ENCODE measurements at places on chromosomes 4 and X.
A peak's percentile ranks its signal among the peaks of the same experiment; 100 is the strongest.

- no peak for DNase-seq
Measured at GRCh38 chr4:96375367-96375766, 535.5 kb downstream of the PDHA2 start.

- DNase-seq, result no peak
Measured at GRCh38 chr4:118337954-118338353, 14.8 kb downstream of the PRSS12 start.

- DNase-seq, result peak; percentile 68
Measured at GRCh38 chr4:138680989-138681604, 334.5 kb upstream of the NOCT start.

DNA sequence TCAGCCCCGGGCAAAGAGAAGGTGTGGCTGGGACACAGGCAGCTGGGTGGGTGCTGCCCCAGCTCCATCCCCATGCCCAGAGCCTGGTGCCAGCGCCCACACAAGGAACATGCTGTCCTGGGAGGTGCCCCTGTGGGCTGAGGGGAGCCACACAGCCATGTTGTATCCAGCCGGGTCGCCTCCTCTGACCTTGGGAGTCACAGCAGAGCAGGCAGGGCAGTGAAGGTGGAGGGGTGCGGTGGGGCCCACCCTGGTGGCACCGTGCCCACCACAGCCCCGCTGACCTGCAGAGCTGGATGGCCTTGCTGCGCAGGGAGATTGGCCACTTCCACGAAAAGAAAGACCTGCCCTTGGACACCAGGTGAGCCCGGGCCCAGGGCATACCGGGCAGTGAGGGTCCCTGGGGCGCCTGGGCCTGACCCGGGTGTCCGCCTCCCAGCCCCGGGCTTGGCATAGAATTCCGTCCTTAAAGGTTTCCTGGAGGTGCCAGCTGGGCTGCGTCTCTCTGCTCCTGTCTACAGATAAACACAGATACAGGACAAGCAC, 18.7 kb upstream of the ADD1 start:
- no peak for DNase-seq

DNA sequence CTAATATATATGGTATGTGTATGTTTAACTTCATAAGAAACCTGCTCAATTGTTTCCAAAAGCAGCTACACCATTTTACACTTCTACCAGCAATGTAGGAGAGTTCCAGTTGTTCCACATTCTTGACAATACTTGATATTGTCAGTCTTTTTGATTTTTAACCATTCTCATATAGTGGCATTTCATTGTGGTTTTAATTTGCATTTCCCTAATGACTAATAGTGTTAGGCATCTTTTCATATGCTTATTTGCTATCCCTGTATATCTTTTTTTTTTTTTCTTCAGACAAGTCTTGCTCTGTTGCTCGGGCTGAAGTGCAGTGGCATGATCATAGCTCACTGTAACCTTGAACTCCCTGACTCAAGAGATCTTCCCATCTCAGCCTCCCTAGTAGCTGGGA, 58.2 kb upstream of the TRIM2 start:
- no peak for DNase-seq

DNA sequence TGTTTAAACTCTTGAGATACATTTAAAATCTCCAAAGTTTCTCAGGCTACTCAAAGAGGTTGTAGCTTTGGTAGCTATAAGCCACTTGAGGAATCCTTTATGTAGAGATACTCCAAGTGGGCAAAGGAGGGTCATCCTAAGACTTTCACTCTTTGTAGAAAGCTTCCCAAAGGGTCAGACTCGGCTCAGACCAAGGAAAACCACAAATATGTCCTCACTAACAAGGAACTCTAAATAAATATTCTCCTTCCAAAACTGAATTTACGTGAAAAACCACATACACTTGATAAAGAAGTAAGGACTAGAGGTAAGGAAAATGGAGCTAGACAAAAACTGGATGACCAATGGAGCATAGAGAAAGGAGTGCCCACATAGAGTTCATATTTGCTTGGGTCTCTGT, 41.7 kb upstream of the DDX60 start:
- DNase-seq, result no peak

DNA sequence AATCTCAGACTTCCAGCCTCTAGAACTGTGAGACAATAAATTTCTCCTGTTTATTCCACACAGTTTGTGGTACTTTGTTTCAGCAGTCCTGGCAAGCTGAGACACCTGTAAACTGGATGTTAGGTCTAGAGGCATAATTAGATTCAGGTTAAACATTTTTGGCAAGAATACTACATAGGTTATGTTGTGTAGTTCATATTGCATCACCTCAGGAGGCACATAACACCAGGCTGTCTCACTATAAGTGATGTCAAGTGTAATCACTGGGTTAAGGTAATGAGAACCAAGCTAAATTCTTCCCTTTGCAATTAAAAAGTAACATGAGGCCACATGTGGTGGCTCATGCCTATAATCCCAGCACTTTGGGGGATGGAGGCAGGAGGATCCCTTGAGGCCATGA, 214.2 kb downstream of the ZNF674 start:
- no peak for DNase-seq

- DNase-seq, result no peak
Measured at GRCh38 chr4:63693321-63693720, 715.9 kb downstream of the TECRL start.

DNA sequence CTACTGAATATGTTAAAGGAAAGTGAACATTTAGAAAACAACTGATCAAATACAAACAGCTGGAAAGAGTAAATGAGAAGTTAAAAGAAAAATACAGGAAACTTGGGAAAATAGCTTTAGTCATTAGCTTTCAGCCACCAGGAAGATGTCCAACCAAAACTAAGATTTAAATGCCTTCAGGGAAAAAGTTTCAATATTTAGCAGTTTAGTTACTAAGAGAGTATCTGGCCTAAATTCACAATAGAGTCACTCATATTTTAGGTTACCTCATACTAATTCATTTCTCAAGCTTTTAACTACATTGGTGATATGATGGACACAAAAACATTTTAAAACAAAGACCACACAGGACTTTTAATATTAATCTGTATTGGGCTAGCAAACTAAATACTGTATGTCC, 13.1 kb upstream of the KLHL13 start:
- DNase-seq, result no peak

DNA sequence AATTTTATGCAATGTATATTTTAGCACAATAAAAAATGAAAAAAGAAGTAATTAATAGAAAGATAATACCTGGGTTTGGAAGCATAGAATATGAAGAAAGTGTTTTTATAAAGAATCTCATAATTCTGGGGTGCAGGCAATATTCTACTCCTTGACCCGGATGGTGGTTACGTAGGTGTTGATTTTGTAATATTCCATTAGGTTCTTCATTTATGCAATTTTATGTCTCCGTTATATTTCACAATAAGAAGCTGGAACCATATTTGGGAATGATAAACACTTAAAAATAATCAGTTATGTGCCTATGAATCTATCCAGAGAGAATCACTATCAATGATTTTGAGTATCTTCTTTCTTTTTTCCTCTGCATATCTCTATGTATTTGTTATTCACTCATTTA, 38.5 kb downstream of the CHRNA9 start:
- DNase-seq, result no peak

GRCh38 chrX:152865232-152865920, 32.5 kb upstream of the ZNF185 start:
- no peak for DNase-seq

DNA sequence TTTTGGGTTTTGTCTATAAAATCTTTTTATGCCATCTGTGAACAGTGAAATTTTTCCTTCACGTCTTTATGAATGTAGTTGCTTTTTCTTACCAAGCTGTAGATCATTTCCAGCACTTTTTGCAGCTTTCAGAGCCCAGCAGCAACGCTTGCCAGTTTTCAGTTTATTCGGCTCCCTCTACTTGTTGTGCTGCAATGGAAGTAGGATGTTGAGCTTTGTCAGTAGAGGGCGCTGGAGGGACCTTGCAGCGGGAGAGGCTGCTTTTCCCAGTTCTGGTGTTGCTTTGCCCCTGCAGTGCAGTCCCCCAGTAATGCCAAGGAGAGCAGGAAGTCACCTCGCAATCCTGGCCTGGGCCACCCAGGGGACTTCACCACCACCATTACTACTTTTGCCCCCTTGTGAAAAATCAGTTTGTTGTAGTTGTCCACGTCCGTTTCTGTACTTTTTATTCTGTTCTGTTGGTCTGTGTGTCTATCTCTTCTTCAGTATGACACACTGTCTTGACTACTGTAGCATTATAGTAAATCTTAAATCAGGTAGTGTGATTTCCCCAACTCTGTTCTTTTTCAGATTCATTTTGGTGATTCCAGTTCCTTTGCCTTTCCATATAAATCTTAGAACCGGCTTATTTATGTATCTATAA, 21.8 kb downstream of the CMC4 start:
- DNase-seq, result no peak

DNA sequence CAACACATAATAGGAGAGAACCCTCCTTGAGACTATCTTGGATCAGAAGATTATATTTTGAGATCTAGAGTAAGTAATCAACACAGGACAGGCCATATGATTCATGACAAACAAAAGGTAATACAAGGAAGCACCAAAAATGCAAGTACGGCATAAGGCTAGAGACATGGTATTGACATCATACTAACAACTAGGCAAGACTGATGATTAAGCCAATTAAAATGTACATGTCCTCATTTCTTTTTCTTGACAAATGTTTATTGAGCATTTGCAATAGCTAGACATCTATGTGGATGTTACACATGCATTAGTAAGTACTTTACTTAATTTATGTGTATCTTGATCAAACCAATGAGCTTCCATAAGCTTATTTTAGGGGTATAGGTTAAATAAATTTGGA, 695.7 kb upstream of the GALNTL6 start:
- DNase-seq, result no peak

GRCh38 chr4:36917413-36917812, 327.1 kb upstream of the NWD2 start:
- DNase-seq, result no peak

GRCh38 chrX:123155327-123155726, 28.8 kb upstream of the GRIA3 start:
- no peak for DNase-seq

DNA sequence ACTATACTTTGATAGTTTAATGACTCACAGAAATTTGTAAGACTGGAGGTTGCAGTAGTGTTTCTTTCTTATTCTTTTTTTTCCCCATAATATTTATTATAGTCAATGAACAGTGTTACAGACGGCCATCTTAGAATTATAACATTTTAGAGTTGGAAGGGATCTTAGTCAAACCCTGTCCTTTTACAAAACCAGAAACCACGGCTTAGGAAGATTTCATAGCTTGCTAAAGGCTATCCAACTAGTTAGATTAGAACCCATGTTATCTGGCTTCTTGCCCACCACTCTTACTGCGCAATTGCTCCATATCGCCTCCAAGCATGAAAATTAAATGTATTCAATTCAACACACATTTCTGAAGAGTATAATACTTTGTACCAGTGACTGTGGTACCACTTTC, 1.1 kb downstream of the XIAP start:
- no peak for DNase-seq

DNA sequence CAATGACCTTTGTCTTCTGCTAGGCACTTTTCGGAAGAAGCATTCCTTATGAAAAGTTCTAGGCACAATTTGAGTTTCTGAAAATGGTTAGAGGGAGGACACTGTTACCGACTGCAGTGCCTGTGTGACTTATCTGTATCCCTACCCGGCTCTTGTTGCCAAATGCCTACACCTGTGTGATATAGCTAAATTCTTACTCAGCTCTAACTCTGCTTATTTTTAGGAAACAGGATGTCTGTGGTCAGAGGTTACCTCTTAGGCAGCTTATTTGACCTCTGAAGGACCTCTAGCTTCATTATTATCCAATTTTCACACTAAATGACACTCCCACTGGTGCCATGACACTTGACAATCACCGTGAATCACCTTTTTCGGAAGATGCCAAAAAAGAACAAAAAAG, 561.1 kb upstream of the SMIM31 start:
- DNase-seq, result no peak

DNA sequence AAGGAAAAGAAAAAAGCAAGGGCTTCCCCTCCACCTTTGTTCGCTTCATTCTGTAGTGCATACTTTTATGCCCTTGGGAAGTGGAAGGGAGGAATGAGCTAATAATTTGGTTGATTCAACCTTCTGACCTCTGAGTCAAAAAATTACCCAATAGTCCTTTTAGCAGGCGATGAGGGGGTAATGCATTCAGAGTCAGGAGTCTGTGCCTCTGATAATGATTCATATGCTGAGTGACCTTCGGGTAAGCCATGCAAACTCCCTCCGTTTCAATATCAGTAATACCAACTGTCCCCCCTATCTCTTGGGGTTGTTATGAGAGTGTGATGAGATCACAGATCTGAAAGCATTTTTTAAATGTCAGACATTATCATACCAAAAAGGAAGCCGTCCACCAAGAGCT, 41.6 kb upstream of the ACSL4 start:
- no peak for DNase-seq

DNA sequence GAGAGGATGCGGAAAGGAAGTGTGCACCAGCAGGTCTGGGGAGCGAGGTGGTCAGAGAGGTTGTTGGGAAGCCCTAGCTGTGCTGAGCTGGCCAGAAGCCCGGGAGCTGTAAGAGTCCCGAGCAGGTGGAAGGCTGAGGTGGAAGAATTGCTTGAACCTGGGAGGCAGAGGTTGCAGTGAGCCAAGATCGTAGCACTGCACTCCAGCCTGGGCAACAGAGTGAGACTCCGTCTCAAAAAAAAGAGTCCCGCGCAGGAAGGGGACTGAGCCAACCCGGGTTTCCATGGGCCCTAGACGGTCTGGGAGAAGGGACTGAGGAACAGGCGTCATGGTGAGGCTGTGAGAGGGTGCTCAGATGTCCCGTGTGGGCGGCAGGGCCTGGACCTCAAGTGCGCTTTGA, 12.7 kb upstream of the FGFR3 start:
- DNase-seq, result no peak

GRCh38 chrX:118823263-118824172, at the start of gene ZCCHC12:
ZCCHC12 (plus strand) TSS chrX:118823824; CDS start chrX:118825245, 1,421 bp downstream.
- no peak for DNase-seq

- DNase-seq, result no peak
Measured at GRCh38 chrX:47610511-47610910, 9.1 kb downstream of the SYN1 start.

GRCh38 chr4:38856524-38857337, at the start of gene TLR6:
TLR6 (minus strand) TSS chr4:38856817; CDS start chr4:38829473, 27,344 bp downstream.
- peak; percentile 46 for DNase-seq
